Ovary (tissue), 10 donors: ENCODE measurements at places on chromosomes 5 and 9. TPM values are rescaled to one million over a fixed set of nuclear protein-coding genes. Genes with fewer than 3 reads are reported as not detected.

GRCh38 chr9:137793196-137793841 is 84.3 kb upstream of the CACNA1B start:
- H3K4me3 ChIP-seq, result no peak overlapping the region
- no peaks in the 10 kb centered on the region for H3K27me3 ChIP-seq
- DNase-seq, result no peak
- H3K27ac ChIP-seq, result no peak overlapping the region

GRCh38 chr5:115898656-115899055 is 56.9 kb downstream of the AP3S1 start:
- no peak overlapping the region for H3K27ac ChIP-seq
- no peaks in the 10 kb centered on the region for H3K36me3 ChIP-seq

DNA sequence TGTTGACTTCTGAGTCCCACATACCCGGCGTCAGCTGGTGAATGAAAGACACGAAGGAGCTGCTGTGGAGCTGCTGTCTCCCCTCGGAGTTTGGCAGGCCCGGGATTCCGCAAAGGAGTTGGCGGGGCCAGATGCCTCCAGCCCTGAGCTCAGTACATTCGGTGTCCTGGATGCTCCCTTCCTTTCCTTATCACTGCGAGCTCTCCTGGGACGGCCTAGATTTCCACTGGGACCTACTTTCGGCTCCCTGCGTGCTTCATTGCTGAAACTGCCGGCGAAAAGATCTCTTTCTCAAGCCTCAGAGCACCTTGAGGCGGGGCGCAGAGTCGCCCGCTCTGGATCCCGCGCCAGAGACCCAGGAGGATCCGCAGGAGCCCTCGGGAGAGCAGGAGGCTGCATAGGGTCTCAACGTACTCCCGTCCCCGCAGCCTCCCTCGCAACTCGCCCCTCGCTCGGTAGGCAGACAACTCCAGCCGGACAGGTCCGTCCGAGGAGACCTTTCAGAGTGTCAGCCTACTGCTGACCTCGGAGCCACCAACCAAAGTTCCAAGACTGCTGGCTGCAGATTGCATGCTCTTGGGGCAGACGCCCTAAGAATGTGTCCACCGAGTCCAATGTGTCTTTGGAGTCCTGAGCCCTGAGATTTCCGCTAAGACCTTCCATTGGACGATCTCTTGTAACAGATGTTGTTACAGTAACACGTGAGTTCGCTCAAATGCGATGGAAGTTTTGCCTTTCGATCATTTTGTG is 6.1 kb downstream of the ANXA2R start:
- H3K4me1 ChIP-seq, result no peaks in the 10 kb centered on the region
- no peak for DNase-seq
- no peak overlapping the region for H3K27ac ChIP-seq
- H3K36me3 ChIP-seq, result no peaks in the 10 kb centered on the region
- no peak overlapping the region for H3K4me3 ChIP-seq

The PPIP5K2 gene
- total RNA-seq, result 35.4 TPM

DNA sequence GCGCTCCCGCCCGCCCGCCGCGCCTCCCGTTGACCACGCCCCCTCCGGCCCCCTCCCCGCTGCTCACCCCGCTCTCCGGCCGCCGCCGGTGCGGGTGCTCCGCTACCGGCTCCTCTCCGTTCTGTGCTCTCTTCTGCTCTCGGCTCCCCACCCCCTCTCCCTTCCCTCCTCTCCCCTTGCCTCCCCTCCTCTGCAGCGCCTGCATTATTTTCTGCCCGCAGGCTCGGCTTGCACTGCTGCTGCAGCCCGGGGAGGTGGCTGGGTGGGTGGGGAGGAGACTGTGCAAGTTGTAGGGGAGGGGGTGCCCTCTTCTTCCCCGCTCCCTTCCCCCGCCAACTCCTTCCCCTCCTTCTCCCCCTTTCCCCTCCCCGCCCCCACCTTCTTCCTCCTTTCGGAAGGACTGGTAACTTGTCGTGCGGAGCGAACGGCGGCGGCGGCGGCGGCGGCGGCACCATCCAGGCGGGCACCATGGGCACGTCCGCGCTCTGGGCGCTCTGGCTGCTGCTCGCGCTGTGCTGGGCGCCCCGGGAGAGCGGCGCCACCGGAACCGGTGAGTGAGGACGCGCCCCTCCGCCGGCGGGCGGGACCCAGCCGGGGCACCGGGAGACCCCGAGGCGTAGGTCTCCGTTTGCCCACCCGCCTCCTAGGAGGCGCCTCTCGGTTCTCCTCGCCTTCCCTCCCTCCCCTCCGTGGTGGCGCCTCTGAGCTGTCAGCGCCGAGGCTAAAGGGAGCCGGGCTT is at the start of gene VLDLR:
Gene VLDLR (plus strand): TSS at position 66 of the 739 bp plus-strand sequence. CDS start 403 bp downstream, at position 469.
- H3K27me3 ChIP-seq, result no peaks in the 10 kb centered on the region
- peak within 1 kb of the TSS; percentile 95 for H3K27ac ChIP-seq
- peak; percentile 84 for DNase-seq
- H3K4me1 ChIP-seq, result peaks cover 3% of the 10 kb centered on the region
- peak within 1 kb of the TSS; percentile 86 for H3K4me3 ChIP-seq
- H3K36me3 ChIP-seq, result no peaks in the 10 kb centered on the region

- H3K36me3 ChIP-seq, result no peaks in the 10 kb centered on the region
- no peak overlapping the region for H3K4me3 ChIP-seq
- no peak for DNase-seq
- H3K27me3 ChIP-seq, result no peaks in the 10 kb centered on the region
- no peaks in the 10 kb centered on the region for H3K4me1 ChIP-seq
Measured at GRCh38 chr5:55929020-55929799, 65.6 kb downstream of the IL6ST start.

DNA sequence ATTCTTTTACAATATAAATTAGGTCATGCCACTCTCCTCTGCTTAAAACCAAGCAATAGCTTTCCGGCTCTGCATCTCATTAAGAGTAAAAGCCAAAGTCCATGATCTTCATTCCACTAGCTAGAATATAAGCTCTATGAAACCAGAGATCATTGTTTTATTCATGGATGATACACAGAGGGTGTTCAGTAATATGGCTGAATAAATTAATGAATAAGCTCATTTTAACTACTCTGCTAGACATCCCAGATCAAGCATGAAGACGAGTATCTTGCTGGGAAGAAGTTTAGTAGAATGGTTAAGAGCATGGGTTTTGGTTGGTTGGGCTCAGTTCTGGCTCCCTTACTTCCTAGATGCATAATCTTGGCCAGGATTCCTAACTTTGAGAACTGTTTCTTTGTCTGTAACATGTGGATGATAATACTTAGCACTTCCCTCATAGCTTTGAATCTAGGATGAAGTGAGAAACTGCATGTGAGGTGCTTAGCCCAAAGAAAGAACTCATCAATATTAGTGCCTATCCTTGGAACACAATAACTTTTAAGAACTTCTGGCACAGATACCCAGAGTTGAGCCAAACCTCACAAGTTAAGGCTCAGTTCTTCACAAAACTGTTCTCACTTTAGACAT is 106.8 kb downstream of the MSX2 start:
- H3K27me3 ChIP-seq, result no peaks in the 10 kb centered on the region
- no peaks in the 10 kb centered on the region for H3K36me3 ChIP-seq
- no peak overlapping the region for H3K27ac ChIP-seq
- no peaks in the 10 kb centered on the region for H3K4me1 ChIP-seq
- no peak overlapping the region for H3K4me3 ChIP-seq
- no peak for DNase-seq

The MZB1 gene
- 0.92 TPM for total RNA-seq

DNA sequence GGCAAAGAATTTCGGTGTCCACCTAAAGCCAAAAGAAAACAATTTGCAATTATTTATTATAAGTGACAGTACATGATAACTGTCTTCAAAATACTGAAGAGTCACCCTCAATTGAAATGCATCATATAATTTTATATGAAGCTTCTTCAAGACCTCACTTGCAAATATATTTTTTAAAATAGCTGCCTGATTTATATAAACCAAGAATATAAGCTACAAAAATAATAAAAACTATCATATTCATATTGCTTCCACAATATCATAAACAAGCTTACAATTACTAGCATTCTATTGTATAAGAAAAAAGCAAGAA is 144.1 kb downstream of the CETN3 start:
- no peak overlapping the region for H3K27ac ChIP-seq
- no peak overlapping the region for H3K4me3 ChIP-seq
- no peak for DNase-seq
- no peaks in the 10 kb centered on the region for H3K36me3 ChIP-seq
- no peaks in the 10 kb centered on the region for H3K4me1 ChIP-seq

- no peak for DNase-seq
- H3K4me1 ChIP-seq, result peaks cover 23% of the 10 kb centered on the region
- no peak overlapping the region for H3K4me3 ChIP-seq
- no peaks in the 10 kb centered on the region for H3K27me3 ChIP-seq
Measured at GRCh38 chr5:74633695-74634094, 6.8 kb downstream of the ENC1 start.

- no peak for DNase-seq
- no peak overlapping the region for H3K4me3 ChIP-seq
- no peaks in the 10 kb centered on the region for H3K36me3 ChIP-seq
- peaks cover 6% of the 10 kb centered on the region for H3K4me1 ChIP-seq
- H3K27me3 ChIP-seq, result no peaks in the 10 kb centered on the region
- H3K27ac ChIP-seq, result no peak overlapping the region
Measured at GRCh38 chr9:131330814-131331600, 41.5 kb downstream of the PLPP7 start.

The SETD9 gene
- 7.0 TPM for total RNA-seq

DNA sequence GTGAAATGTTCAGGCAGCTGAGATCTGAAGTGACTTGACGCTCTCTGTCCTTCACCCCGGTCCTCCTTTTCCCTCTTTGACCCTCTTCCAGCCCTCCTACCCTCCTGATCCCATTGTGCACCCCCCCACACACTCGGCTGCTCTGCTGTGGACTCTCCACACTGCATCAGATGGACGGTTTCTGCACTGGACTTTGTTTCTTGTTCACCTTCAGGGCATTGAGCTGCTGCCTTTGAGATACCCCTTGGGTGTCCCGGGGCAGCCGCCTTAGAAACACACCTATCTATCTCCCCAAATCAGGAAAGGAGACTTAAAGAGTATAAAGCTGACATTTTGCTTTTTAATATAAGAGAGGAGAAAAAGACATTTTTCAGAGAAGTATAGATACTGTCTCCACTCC is 27.5 kb downstream of the AMBP start:
- no peaks in the 10 kb centered on the region for H3K36me3 ChIP-seq
- no peaks in the 10 kb centered on the region for H3K27me3 ChIP-seq
- H3K27ac ChIP-seq, result no peak overlapping the region

The DNAH5 gene
- total RNA-seq, result 0.10 TPM

The CD72 gene
- 1.2 TPM for total RNA-seq

- no peak overlapping the region for H3K27ac ChIP-seq
- no peaks in the 10 kb centered on the region for H3K27me3 ChIP-seq
- no peak overlapping the region for H3K4me3 ChIP-seq
- no peaks in the 10 kb centered on the region for H3K4me1 ChIP-seq
- DNase-seq, result no peak
Measured at GRCh38 chr9:81605170-81605670, 84.1 kb downstream of the TLE1 start.

- H3K36me3 ChIP-seq, result no peaks in the 10 kb centered on the region
- peaks cover 5% of the 10 kb centered on the region for H3K27me3 ChIP-seq
- no peak for DNase-seq
- no peak overlapping the region for H3K27ac ChIP-seq
- peaks cover 16% of the 10 kb centered on the region for H3K4me1 ChIP-seq
Measured at GRCh38 chr9:137309368-137310188, 7.5 kb upstream of the NRARP start.

DNA sequence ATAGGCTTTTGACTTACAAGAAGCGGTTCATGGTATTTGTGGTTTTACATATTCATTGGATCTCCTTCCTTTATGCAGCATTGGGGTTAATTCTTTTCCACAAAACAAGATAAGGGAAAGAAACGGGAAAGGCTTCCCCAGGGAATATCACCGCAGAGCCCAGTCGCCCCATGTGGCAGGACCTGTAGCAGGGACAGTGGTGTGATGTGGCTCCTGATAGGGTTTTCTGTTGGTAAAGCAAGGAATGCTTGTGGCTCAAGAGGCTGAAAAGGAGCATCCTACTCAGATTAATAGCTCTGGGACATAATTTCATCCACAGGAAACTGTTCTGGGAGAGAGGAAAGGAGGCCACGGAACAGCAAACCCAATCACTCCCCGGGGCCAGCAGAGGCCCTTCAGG is 699.9 kb downstream of the MTRR start:
- no peak overlapping the region for H3K4me3 ChIP-seq
- no peak for DNase-seq
- no peaks in the 10 kb centered on the region for H3K36me3 ChIP-seq
- no peaks in the 10 kb centered on the region for H3K4me1 ChIP-seq
- no peaks in the 10 kb centered on the region for H3K27me3 ChIP-seq

The NPR3 gene
- total RNA-seq, result 7.2 TPM

GRCh38 chr5:115068239-115069086 is 101.2 kb downstream of the TRIM36 start:
- DNase-seq, result no peak
- H3K4me3 ChIP-seq, result no peak overlapping the region
- no peaks in the 10 kb centered on the region for H3K27me3 ChIP-seq
- H3K4me1 ChIP-seq, result no peaks in the 10 kb centered on the region
- H3K36me3 ChIP-seq, result no peaks in the 10 kb centered on the region
